Caudate nucleus (tissue), 63 donors: ENCODE measurements at places on chromosomes 2 and 18.

- no peak for DNase-seq
Observed at GRCh38 chr2:182554950-182555349, 128.1 kb upstream of the PDE1A start.

DNA sequence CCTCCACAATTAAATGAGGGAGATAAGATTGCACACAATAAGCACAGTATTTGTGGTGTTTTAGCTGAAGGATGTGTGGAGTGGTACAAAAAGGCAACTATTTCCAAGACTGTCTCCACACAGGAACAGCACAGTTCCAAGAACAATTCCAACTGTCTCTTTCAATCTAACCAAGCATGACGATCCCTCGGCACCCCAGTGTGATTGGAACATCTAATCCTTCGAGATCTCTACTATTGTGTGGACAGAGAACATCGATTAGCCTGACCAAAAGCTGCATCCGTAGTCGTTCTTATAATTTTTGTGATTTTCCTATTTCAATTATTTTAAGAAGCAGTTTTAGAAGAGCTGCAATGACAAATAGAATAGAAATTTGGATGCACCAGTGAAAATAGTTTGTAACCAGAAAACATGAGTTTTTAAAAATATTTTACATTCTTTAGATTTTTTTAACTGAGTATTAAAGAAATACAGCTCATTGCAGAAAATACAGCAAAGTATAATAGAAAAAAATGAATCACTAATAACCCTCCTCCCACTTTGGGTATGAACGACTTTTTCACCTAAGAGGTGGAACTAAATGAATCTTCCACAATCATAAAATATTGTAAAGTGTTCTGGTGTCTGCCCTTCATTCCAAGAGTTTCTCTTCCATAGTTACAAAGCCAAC is 76.4 kb upstream of the CABLES1 start:
- DNase-seq, result no peak

DNA sequence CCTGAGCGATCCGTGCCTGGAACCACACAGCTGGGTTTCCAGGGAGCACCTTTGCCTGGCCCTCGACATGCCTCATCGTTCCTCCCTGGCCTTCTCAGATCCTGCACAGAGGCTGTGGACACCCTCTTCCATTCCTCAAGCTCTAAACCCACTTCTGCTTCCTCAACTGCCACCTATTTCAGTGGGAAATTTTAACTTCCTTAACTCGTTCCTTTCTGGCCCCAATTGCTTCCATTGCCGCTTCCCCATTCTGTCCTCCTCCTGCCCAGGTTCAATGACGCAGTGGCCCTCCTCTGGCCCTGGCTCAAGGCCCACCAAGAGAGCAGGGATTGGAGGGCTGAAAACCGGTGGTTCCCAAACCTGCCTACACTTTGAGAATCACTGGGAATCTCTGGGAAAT is 4.8 kb upstream of the B3GNT7 start:
- DNase-seq, result no peak

DNA sequence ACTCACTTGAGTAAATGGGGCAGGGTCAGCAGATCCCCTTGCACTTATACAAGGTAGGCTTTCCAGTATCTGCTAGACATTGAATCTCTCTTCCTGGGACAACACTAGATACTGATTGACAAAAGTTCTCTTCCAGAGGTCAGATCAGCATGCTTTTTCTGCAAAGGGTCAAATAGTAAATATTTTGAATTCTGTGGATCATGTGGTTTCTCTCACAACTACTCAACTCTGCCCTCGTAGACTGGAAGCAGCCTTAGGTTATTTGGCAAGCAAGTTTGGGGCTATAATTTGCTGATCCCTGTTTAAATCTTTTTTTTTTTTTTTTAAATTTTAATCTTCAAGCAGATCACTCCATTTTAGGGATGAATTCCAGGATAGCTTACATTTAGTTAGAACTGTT is 17.4 kb upstream of the NABP1 start:
- no peak for DNase-seq

DNA sequence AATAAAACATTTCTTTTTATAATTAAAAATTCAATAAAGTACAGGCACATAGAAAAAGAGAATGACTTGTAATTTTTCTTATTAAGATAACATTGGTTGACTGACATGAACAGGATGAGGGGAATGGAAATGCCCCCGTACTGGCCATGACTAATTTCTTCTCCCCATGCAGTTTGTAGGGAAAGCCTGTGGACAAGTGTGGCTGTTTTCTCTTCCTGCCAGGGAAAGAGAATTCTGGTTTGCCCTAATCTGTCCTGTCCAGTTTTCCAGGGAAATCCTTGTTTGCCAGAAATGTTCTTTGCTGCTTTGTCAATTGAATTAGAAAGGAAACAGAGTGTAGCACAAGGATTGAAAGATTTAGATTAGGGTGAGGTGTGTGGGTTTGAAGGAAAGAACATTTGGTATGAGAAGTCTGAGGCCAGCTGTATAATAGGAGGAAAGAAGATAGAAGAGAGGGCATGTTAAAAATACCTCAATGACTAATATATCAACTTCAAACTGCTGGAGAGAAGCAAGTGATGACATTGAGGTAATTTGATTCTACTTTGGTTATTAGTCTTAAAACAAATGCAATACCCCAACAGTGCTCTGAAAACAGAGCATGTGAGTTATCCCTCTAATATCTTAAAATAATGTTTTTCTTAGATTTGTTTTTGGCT is 593.9 kb upstream of the ZNF804A start:
- no peak for DNase-seq

- DNase-seq, result no peak
Observed at GRCh38 chr2:157875641-157876065, 477 bp downstream of the ACVR1 start.

DNA sequence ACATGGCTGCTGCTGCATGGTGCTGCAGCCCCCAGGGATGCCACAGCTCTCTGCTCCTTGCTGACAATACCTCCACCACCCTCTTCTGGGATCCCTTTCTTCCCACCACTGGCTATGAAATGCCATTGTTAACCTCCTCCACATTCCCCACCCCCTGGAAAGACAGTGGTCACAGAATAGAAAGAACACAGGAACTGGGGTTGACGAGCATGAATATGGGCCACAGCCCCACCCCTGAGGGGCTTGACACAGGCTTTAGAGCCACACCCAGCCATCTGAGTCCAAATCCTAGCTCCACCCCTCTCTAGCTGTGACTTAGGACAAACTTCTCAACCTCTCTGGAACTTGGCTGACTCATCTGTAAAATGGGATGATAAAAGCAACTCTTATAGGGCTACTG is 47.3 kb downstream of the TMEM163 start:
- DNase-seq, result no peak

DNA sequence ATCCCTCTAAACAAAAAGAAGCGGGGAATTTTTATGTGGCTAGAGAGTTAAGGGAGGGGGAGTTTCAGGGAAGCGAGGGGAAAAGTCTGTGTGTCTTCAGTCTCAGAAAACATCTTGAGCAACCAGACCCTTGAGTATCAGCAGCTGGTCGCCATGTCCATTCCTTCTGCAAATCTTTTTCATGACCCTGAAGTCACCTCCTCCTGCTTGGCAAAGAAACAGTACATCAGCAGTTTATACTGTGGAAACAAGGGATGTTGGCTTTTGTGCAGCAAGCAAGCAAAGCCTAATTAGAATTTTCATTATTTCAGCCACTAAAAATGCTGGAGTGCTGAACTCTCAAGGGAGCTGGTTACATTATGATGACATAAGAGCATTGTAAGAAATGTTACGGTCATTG is 187.4 kb upstream of the SLC8A1 start:
- DNase-seq, result no peak

DNA sequence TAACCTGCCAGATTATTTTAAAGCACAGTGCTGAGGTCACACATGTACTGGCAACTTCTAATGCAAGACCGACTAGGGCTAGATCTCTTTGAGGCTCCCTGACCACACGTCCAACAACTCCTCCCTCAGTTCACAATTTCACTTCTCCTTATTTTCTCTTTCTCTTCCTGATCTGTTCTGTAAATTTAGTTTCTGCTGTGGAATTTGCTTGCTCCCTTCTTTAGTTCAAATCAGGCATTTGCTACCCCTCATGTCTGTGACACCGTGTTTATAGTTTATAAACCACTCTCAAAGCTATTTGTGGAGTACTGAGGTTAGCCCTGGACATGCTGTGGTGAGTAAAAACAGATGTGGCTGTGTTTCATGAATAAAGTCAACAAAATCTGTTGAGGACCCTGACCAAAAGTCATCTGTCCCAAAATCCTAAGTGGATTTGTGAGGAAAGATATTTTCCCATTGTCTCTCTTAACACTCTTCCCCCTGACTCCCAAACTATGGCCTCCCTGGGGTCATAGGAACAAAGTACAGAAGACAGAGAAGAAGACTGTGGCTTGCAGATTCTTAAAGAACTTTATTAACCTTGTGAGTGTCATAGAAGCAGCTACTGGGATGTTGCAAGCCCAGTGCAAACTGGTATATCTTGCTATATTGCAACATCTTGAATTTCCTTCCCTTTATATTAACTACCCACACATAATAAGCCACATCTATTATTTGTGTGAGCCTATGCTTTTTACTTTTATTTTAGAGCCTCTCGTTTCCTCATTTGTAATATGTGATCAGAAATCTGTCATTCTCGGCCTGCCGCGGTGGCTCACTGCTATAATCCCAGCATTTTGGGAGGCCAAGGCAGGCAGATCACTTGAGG is 3.5 kb upstream of the NAGK start:
- DNase-seq, result no peak
